ENCODE measurements at places on chromosomes 2 and 18.
A peak's percentile ranks its signal among the peaks of the same experiment; 100 is the strongest.

DNA sequence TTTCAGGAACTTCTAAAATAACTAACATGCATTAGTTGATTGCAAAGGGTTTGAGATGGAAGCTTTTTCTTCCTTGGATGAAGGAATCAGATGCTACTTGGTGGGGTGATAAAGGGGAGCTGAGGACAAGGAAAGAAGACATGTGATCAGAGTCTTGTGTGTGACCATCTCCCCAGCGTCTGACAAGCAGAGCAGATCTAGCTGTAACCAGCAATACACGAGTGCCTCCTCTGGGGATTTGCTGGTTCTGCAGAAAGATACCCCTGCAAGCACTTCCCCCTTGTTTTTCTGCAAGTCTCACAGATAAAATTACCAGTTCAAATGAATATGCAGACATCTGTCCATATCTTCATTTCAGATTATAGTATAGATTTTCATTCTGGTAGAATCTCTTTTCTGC lies 2.7 kb downstream of the CDH7 start:
- no peak for DNase-seq

GRCh38 chr2:181399027-181399426 lies 58.2 kb upstream of the ITGA4 start:
- no peak for DNase-seq

- no peak for DNase-seq
These were observed 652.0 kb downstream of the PLCL1 start for GRCh38 chr2:198456418-198456817.

- no peak for DNase-seq
These were observed 78.4 kb downstream of the SEPTIN10 start for GRCh38 chr2:109535217-109535946.

DNA sequence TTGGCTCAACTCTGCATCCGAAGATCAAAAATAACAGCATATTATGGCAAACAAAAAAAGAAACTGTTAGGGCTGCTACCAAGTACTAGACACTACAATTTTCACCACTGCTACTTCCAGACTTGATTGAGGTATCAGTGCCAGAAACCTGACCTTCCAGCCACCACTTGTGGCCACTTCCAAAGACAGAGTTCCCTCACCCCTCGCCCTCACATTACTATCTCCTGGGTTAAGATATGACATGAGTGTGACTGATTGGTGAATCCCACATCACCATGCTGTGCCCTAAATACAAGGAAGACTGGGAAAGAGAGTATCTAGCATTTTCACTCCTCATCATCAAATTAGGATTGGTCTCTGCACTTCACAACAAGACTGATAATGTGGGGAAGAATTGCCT lies 296.1 kb upstream of the NT5C1B start:
- DNase-seq: no peak

DNA sequence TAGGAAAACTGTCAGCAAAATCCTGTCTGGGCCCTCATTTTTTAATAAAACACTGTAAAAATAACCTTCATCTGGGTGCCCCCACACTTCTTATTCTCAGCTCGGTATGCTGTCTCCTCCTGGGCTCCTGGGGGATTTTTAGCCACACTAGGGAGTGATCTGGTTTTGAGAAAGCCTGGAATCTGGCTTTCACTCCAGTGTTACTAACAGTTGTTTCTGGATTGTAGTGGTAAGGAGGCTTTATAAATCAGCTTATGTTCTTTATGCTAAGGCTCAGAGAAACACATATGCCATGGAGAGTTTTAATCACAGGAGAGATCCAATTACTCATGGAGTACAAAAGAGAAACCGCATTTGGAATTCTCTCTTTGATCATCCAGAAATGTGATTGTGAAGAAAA lies 744.3 kb upstream of the SOX11 start:
- DNase-seq: no peak

- no peak for DNase-seq
These were observed 118.8 kb upstream of the EPB41L3 start for GRCh38 chr18:5662586-5663090.

- no peak for DNase-seq
These were observed 147.6 kb downstream of the SLC8A1 start for GRCh38 chr2:40304340-40304739.

DNA sequence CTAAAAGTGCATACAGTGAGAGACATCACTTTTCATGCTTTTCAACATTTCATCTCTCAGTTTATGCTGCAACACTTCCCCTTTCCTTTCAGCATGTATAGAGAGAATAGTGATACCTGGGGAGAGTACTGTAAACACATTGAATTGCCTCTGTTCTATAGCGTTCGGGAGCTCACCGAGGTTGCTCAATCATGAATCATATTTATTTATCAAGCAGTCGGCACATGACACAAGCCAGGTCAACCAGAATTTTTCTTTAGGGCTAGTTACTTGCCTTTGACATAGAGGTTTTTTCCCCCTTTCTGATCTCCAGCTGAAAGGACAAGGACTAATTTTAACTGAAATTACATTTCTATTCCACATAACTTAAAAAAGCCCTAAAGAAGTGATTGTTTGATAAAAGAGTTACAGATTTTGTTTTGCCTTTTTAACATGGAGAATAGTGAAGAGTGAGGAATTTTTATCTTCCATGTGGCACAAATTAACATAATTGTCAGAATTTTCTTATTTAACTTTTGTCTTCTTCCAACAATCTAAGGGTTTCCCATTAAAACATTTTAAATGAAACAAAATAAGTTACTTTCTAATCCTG lies 690.9 kb upstream of the TMEFF2 start:
- DNase-seq: no peak

- DNase-seq: no peak
These were observed 53.3 kb downstream of the TNS1 start for GRCh38 chr2:217949447-217949846.

- no peak for DNase-seq
These were observed 112.7 kb upstream of the TACR1 start for GRCh38 chr2:75311993-75312392.

DNA sequence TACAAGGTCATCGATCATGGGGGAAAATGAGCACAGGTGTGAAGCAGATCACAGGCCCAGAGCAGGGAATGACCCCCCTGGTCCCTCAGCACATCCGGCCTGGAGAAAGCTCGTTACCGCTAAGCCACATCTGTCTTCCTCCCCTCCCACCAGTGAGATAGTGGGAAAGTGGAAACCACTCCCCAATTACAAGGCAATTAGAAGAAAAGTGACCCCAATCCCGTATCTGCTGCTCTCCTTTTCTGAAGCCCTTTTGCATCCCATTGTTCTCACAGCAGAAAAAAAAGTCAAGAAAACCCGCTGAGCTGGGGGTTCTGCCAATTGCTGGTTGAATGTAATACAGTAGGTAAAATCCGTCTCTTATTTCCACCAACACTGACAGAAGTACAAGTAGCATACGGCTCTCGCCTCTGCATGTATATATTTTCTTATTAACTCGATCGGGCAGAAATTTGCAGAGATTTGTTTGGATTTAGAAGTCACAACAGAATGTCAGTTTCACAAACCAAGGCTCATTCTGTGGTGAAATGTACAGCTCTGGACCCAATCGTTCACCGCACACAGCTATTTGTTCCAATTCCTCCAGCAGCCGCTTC lies 287.0 kb downstream of the TCF4 start:
- DNase-seq: no peak

- DNase-seq: no peak
These were observed 45.5 kb downstream of the EPAS1 start for GRCh38 chr2:46342566-46343315.

- no peak for DNase-seq
These were observed 846.9 kb upstream of the ACVR2A start for GRCh38 chr2:146997945-146998344.

GRCh38 chr2:174745142-174745541 lies 19.1 kb downstream of the CHRNA1 start:
- no peak for DNase-seq

DNA sequence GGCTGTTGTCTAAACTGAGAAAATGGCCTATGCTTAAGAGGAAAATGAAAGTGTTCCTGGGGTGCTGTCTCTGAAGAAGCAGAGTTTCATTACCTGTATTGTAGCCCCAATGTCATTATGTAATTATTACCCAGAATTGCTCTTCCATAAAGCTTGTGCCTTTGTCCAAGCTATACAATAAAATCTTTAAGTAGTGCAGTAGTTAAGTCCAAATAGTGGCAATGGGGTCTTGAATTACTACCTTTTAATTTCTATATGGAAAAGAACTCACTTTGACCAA lies 13.8 kb upstream of the ALLC start:
- DNase-seq: no peak

GRCh38 chr2:88738271-88738670 lies 46.8 kb downstream of the RPIA start:
- DNase-seq: no peak

- DNase-seq: no peak
These were observed 63.9 kb downstream of the LDAH start for GRCh38 chr2:20758997-20759396.

GRCh38 chr2:108640731-108641130 lies 78.6 kb upstream of the RANBP2 start:
- peak; percentile 63 for DNase-seq

GRCh38 chr2:172734711-172735581 lies 699 bp upstream of the RAPGEF4 start:
- DNase-seq: no peak

- peak; percentile 21 for DNase-seq
These were observed 26.9 kb downstream of the C18orf63 start for GRCh38 chr18:74342416-74343043.

DNA sequence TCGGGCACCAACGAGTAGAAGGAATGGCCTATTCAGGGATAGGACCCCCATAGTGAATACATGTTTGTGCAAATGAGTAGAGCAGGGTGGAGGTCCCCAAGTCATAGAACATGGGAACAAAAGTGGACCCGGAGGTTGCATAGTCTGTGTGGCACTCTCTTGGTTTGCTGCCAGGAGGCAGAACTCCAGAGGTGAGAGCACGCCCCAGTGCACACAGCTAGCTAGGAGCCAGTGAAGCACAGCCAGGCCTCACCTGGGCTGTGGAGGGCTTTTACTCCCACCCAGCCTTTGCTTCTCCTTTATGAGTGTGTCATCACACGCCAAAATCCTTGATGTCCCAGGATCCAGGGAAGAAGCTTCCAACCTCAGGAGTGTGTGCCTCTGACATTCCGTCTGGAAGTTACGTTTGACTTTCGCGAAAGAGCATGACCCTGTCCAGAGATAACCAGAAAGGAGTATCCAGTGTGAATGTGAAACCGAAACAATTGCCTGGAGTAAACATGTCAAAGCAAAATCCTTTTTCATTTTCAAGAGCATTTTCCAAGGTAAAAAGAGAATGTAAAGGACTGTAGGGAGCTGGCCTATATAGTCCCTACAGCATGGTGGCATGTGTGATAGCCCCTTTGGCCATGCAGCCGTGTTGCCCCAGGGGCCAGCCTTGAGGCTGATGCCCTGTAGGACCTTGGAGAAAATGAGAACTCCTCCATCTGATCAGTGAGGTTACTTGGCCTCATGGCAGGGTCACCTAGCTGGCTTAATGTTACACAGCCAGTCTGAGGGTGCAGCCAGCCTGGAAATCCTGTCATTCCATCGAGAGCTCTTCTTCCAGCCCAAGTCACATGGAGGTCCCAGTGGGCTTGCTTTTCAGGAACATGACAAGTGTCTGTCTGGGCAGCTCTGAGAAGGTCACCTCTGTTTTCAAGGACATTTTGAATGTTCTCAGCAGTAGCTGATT lies 8.8 kb downstream of the TRIB2 start:
- DNase-seq: no peak

DNA sequence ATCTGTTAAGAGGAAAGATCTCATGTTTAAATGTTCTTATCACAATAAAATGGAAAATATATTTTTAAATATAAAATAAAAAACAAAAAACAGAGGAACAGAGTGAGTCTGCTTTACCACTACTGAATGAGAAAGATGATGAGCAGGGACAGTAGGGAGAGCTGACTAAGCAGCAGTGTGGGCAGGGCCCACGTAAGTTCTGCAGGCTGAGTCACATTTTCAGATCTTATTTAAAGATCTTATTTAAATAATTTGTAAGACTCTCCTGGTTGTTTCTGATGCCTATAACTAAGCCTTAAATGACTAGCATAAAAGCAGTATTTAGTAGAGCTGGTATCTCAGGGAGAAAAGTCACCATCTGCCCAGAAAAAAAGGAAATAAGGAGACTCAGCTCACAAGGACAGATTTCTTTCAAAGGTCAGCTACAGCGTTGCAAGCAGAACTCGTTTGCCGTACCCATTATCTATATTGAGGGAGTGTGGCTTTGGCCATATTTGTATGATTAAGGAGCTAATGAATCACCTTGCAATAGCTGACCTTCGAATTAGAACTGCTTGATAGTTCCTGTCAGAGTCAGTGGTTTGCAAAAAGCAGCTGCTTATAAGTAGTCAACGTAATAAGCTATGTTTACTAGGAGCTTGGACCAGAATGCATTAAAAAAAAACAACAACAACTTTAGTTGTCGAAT lies 322.1 kb upstream of the CHAC2 start:
- no peak for DNase-seq

GRCh38 chr2:144201126-144201525 lies 318.8 kb downstream of the ZEB2 start:
- no peak for DNase-seq

DNA sequence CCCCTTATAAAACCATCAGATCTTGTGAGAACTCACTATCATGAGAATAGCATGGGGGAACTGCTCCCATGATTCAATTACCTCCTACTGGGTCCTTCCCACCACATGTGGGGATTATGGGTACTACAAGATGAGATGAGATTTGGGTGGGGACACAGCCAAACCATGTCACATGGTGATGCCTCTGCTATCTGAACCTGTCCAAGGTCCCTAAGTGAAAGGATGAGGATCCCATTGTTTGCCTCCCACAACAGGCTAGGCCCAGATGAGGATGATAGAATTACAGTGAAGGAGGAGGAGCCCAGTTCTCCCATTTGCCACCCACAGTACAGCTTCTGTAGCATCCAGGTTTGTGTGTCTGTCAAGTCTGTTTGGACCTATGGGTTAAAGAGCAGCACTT lies 65.4 kb downstream of the PRKCE start:
- no peak for DNase-seq

DNA sequence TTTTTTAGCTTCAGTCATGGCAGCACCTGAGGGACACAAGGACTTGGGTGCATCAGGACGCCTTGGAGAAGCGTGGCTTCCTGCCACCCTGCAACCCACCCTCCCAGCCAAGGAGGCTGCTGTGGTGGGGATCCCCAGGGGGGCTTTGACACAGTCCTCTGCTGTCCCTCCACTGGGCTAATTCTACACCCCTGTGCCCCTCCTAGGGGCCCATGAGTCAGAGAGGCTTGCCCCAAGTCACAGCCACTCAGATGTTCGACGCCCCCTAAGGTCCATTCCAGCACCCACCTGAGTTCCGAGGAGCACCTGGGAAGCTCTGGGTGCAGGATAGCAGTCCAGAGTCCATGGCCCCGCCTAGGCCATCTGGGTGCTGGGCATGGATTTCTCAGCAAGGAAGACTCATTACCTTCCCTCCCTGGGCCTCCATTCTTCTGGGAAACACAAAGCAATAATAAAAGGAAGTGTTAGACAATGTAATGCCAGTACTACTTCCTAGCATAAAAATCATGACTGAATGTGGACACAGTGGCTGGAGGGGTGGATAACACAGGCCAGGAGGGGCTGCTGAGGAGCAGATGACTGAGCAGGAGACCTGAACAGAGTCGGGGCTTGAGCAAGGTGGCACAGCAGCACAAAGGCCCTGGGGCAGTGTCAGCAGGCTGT lies 3.7 kb downstream of the ALPG start:
- no peak for DNase-seq

Data from GM04504 (cell line).